Stimulated activated CD4-positive, alpha-beta T cell treated with anti-CD3 and anti-CD28 coated beads, Interleukin-4, amount 100 ng/mL, for 24 hours (primary cell): ENCODE measurements at places on chromosomes 1 and 21.

- no peak for DNase-seq
Measured at GRCh38 chr1:246404078-246404477, 103.0 kb downstream of the SMYD3 start.

DNA sequence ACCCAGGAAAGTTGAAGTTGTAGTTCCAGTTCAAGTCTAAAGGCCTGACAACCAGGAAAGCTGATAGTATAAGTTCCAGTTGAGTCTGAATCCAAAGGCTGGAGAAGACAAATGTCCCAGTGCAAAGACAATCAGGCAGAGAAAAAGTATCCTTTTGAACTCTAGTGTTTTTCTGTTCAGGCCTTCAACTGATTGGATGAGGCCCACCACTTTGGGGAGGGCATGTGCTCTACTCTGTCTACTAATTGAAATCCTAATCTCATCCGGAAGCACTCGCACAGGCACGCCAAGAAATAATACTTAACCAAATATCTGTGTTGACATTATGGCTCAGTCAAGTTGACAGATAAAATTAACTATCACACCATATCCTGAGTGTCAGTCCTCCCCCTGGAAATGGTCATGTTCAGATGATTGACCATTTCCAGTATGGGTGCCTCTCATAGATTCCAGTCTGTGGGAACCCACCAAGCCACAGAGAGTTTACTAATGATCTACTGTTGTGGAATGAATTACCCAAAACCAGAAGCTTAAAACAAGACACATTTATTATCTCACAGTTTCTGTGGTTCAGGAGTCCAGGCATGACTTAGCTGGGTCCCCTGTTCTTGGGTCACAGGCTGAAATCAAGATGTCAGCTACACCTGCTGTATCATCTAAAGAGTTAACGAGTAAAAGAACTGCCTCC, 296.3 kb upstream of the ZP4 start:
- DNase-seq = no peak

GRCh38 chr1:207763972-207764371, 12.1 kb downstream of the CD46 start:
- DNase-seq = no peak

GRCh38 chr1:10823000-10823401, 26.6 kb upstream of the CASZ1 start:
- no peak for DNase-seq

DNA sequence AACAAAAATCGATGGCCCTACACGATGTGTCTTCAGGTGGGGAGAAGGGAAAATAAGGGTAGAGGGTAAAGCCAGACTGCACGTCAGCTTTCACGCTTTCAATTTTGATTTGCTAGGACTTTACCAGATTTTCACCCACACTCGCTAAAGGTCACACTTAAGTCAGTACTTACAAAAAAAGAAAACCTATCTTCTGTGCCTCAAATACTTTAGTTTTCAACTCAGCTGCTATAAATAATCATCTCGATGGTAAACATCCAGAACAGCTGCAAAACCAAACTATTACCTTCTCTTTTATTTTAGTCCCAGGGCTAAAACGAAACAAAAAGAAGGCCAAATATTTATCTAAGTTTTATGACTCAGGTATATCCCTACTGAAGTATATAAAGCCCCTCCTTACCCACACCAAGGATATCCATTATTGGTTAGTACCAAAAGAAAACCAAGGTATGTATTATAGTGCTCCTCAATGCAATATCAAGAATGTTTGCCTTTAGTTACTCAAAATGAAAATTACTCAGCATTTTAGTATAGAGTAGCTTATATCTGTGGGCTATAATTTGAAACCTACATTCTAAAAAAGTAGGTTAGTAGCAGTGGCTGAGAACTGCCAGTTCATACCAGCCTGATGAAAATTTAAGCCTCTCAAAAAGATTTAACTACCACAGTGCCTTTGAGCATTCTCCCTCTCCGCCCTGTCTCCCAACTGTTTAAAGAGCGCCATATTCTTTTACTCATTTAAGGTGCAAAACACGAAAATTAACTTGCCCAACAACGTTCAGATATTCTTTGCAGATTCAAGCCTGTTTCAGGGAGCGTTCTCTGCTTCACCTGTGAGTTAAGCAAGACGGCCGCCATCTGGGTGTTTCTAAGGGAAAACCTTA, 1.5 kb downstream of the CSDE1 start:
- no peak for DNase-seq

GRCh38 chr1:61976566-61976965, 218.1 kb upstream of the L1TD1 start:
- no peak for DNase-seq

DNA sequence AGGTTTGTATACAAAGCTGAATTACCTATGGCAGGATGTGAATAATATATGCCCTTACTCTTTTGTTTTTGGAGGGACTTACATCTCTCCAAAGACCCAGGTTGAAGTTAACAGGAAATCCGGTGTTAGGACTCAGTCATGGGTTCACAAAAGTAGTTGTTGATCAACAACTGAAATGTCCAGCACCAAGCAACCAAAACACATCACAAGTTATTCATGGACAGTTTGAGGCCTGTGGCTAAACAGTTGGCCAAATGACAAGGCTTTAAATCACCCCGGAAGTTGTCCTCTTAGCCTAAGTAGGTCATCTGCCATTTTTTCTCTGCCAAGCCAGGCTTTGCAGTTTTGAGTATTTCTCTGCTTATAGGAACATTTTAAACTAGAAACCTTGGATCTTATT, 89.9 kb downstream of the CD247 start:
- no peak for DNase-seq

DNA sequence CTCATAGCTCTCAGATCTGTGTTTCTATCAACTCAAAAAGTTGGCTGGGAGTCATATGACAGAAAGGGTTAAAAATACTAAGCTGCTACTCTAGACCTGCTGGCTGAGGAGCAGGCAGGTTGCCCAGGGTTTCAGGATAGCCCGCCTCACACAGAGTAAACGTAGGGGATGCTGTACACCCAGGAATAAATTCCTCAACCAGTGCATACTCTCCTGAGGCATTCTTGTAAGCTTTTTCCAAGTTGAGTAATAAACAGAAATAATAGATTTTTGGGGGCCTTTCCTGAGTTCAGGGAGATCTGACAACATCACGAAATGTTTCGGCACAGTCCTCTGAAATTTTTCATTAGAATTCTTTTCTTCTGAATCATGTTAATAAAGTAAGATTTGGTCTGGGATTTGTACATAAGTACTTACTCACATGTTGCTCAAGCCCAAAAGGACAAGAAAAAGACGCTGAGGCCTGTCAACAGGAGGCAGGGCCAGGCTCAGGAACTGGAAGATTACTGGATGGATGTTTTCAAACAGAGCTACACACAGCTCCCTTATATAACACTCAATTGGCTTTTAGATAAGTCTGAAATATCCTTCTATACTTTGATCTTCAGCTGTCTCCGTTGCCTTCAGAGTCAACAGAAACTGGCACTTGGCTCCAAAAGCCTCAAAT, 41.0 kb downstream of the TGFBR3 start:
- DNase-seq = no peak

DNA sequence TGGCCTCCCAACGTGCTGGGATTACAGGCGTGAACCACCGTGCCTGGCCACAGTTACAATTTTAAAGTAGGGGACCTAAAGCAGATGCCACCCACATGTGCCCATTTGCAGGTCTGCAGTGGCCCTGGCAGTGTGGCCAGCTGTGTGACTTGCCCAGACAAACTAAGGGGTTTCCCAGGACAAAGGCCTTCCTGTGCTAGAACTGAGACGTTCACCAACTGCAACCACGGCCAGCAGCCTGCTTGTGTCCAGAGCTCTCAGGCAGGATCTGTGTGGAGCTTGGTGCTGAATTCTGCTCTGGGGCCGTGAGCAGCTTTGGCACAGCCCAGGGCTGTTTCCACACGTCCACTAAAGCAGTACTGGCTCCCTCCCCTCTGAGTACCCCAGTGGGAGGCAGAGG, 10.6 kb upstream of the PTTG1IP start:
- DNase-seq = no peak

DNA sequence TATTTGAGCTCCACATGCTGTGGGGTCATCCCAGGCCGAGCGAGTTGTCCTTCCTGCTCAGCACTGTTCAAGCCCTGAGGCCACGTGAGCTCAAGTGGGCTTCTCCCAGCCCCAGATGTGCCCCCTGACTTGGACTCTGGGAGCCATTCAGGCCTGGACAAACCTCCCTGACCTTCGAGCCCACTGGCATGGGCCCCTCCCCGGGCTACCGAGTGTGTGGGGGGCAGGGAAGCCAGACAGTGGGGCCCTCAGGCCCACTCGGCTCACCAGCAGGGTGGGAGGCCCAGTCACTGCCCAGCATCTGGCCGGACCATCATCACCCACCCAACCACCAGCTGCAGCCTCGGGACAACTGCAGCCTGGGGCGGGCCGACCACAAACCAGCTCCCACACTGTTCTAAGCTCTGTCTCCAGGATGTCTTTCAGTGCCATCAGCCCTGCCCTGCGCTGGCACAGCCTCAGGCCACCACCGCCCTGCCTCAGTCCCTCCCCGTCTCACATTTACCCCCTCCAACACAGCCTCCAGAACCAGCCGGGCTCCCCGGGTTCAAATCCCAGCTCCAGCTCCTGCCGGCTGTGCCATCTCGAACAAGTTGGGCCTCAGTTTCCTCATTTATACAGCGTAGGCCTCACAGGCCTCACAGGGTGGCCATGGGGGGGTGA, 20.9 kb upstream of the PLEKHG5 start:
- DNase-seq = no peak

- no peak for DNase-seq
Measured at GRCh38 chr1:239912471-239912870, 179.2 kb upstream of the FMN2 start.

GRCh38 chr1:41020654-41021053, 871 bp downstream of the SLFNL1 start:
- no peak for DNase-seq

GRCh38 chr1:232810856-232811255, 5.6 kb downstream of the MAP10 start:
- no peak for DNase-seq

DNA sequence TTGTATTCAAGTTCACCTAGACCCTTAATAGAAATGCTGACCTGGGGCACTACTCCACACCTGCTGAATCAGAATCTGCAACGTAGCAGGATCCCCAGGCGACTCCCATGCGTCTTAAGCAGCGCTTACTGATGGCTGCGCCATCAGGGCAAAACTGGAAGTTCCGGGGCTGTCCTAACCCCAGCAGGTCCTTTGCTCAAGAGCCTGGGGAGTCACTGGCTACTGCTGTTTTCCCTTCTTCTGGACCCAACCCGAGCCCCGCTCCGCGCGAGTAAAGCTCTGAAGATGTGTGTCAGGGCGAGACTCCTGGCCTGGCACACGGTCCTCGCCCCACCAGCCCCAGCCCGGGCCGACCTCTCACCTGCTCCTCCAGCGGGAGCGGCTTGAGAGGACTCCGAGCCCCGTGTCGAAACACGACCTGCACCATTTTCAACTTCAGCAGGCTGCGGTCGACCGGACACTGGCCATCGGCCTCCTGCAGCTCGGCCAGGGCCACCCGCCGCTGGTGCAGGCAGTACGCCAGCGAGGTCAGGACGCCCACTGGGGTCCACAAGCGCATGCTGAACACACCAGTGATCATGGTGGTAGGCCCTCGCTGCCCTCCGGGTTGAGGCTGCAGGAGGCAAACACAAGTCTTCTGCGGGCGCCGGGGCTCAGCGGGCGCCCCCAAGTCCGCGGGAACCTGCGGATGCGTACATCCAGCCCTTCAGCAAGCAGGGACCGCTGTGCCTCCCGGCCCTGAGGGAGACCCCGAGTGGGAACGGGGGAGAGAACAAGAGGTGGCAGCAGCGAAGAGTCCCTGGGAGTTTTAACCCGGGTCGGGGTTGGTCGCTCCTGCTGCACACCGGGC, 630 bp downstream of the ACP6 start:
- peak; percentile 47 for DNase-seq

GRCh38 chr1:51716746-51717145, 99.9 kb downstream of the OSBPL9 start:
- DNase-seq = no peak

- no peak for DNase-seq
Measured at GRCh38 chr1:58933599-58933926, 149.7 kb upstream of the JUN start.

- DNase-seq = no peak
Measured at GRCh38 chr1:48396208-48396607, 75.8 kb downstream of the SPATA6 start.

DNA sequence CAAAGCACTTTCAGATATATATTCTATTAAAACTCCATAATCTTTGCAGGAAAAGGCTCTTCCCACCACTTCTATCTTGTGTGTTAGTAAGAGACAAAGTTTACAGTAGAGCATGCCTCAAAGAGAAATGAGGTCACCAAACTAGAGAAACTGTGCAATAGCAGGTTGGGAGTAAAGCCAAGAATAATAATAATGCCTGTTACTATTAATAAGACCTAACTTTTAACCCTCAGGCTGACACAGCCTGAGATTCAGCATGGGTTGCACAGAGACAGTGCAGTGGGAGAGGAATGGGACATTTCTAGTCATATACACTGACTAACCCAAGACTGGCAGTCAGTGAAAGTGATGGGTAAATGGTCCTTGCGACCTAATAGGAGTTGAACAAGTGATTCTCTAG, 320.2 kb upstream of the NFIA start:
- no peak for DNase-seq

DNA sequence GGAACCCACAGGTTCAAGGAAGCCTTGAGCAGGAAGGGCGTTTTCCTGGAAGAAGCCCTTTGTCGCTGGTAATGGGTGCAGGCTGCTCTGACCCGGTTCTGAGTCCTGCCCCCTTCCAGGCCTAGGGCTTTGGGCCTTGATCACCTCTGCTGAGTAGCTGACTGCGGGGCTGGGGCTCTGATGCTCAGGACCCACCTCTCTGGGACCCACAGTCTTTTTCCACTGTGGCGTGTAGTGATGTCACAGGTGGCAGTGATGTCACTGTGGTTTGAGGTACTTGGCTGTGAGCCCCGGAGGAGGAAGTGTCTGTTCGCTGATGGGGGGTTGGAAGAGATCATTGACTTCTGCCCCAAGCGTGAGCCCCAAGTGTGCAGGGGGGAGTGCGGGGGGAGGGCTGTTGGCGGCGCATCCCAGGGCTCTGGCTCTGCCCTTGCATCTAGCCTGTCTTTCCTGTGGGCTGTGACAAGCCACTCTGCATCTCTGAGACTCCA, 6.9 kb downstream of the TNFRSF1B start:
- peak; percentile 85 for DNase-seq

GRCh38 chr1:226772446-226773139, 33.5 kb upstream of the ITPKB start:
- DNase-seq = no peak

- no peak for DNase-seq
Measured at GRCh38 chr21:46005481-46005881, 23.9 kb downstream of the COL6A1 start.

- DNase-seq = no peak
Measured at GRCh38 chr1:88916883-88917282, 25.5 kb upstream of the GTF2B start.

DNA sequence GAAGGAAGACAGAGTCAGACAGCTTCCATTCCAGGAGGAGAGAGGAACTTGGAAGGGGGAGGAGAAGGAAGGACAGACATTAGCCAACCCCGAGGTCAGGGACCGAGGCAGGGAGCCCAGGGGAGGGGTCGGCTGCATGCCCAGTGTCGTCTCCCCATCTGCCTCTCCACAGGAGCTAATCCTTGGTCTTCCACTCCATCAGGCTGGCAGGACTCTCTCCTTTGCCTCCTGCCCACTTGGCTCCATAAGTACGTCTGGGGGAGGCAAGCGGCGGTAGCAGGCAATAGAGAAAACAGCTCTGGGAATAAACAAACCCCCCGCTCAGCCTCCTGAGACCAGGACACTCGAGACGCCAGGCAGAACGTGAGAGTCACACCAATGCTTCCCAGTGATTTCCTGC, 71.3 kb downstream of the GRIK3 start:
- no peak for DNase-seq
